CD4-positive, alpha-beta T cell treated with Interleukin-6 for 4 hours (primary cell): ENCODE measurements at places on chromosomes 11 and 22.

DNA sequence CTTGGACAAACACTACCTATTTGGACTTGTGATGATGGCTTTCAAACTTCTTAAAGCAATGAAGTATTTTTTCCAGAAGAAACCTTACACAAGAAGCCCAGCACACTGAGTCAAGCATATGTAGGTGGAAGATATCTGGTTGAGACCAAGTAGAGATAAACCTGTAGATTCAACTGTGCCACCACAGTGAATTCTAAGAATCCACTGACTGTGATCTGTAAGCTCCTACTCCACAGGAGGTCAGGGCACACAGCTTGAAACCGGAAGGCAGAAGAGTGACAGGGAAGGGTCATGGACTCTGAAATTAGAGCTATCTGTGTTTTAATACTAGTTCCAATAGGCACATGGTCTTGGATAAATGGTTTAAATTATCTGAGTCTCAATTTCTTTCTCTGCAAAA, 404.5 kb downstream of the ETS1 start:
- DNase-seq, result no peak

- DNase-seq, result no peak
Observed at GRCh38 chr22:35191412-35191811, 65.9 kb upstream of the HMGXB4 start.

DNA sequence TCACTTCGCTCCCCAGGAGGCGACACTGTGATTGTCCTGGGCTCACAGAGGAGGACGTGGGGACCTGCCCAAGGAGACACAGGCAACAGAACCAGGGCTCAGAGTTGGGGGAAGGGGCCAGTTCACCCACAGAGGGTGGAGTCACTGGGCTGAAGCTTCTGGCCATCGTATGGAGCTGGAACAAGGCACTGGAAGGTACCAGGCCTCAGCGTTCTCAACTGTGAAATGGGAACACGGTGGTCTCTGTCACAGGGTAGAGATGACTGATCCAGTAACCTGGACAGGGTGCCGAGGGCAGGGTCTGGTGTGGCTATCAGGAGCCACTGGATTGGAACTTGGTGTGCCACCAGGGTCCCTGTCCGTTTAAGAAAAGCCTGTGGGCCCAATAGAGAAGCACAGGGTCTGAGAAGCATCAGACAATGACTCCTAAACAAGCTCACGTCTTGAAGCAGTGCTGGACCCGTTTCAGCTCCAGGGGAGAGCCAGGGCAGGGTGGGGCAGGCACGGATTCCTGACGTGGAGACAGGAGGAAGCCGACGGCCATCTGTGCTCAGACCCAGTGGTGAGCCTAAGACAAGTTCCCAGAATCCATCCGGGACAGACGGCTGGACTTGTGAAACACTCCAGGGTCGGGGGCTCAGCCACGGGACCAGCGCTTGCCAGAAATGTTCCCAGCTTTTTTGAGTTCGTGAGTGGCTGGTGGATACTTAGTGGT, 25.0 kb upstream of the KCNQ1OT1 start:
- DNase-seq, result no peak

DNA sequence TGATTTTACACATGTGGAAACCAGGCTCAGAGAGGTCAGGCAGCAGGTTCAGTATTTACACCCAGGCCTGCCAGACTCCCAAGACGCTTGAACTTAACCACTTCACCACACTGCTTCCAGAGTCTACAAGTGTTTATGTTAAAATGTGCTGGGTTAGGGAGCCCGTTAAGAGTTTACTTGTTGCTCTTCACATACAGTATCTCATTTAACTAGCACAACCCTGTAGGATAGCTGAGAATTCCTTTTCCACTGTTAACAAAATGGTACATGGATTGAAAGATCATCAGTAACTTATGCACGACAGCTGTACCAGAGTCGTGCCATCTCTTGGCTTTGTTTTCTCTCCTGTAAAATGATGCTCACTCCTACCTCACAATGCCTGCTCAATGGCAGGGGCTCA, 2.9 kb downstream of the SMCO4 start:
- no peak for DNase-seq
